COR-L47 (cell line): ENCODE measurements at places on chromosomes 16 and 17.

- DNase-seq, result no peak
Observed at GRCh38 chr17:80871341-80871740, 120.3 kb upstream of the CHMP6 start.

DNA sequence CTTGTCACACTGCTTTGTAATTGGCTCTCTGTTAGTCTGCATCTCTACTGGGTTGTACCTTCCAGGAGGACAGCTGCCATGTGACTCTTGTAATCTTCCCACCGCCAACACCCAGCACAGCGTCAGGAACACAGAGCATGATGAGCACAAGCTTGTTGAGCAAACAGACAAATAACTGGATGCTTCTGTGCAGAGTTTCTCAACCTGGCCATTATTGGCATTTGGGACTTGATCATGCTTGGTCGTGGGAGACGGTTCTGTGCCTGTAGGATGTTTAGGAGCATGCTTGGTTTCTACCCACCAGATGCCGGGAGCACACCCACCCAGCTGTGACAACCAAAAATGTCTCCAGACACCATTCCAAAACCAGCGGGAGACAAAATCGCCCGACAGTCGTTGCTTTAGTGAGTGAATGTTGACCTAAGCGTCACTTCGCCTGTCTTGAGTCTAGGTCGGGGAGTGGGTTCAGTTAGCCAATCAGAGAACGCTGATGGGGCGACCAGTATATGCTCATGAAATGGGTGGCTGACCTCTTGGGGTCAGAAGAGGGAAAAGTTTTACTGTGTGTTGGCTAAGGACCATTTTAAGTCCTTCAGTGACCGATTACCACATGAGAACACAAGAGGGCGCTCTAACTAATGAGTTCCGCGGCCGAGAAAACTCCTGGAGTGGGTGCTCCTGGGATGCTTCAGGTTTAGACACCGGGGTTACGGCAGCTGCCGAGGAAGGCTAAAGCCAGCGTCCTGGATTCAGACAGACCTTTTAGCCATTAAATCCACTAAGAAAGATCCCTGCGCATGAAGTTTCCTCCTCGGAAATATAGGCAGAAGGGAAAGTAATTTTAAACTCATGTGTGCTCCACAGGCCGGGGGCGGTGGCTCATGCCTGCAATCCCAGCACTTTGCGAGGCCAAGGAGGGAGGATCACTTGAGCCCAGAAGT, 57.8 kb upstream of the TEX2 start:
- DNase-seq, result peak; percentile 73

DNA sequence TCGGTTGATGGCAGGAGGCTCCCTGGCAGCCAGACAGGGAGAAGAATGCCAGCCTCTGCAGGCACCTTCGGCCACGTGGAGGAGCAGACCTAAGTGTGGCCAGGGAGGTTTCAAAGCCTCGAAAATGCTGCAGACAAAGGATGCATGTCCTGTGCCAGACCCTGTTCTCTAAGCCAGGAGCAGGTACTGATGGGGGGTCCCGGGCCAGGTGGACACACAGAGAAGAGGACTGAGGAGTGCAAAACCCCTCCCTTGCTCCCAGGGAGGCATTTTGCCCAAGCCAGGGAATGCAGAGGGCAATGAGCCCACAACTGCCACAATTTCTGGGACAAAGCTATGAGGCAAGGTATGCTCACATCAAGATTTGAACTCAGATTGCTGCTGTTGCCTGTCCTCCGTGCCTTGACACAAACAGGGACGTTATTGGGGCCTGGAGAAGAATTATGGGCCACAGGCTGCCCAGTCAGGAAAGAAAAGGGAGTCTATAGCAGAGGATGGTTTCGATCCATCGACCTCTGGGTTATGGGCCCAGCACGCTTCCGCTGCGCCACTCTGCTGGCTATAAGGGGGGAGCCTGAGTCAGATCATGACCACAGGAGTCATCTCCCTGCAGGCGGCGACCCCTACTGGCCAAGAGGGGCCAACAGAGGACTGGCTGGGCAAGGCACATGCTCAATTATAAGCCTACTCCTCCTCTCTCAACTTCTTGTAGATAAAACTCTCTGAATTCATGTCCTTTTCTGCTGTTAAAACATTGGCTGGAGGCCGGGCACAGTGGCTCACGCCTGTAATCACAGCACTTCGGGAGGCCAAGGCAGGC, 25.1 kb upstream of the FOXK2 start:
- DNase-seq, result peak; percentile 86

- DNase-seq, result no peak
Observed at GRCh38 chr17:60361889-60362288, 30.0 kb downstream of the USP32 start.

DNA sequence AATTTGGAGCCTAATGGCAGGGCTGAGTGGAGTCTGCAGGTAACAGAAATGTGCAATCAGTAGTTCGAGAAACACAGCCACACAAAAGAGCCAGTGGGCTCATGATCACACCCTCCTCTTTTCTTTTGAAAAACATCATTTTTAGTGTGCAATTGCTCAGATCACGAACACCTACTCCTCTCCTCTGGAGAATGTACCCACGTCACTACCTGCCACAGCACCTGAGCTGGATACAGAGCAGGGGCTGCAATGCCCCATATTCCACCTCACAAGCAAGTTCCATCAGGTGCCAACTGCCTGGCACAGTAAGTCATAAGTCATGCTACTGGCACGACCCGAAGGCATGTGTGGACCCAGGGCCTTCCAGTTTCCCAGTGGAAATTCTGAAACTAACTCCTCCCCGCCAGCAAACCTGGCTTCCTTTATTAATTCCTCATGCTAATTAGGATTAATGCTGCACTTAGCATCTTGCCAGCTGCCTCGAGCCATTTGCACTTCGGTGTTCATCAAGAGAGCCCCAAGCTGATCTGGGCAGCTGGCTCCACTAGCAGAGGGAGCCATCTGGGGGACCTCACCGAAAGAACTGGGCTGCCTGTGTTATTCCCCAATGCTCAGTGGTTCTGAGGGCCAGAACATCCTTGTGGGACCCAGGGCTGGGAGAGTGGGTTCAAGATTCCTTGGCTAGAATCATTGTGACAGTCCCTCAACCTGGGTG, 2.4 kb downstream of the CACNG4 start:
- no peak for DNase-seq

DNA sequence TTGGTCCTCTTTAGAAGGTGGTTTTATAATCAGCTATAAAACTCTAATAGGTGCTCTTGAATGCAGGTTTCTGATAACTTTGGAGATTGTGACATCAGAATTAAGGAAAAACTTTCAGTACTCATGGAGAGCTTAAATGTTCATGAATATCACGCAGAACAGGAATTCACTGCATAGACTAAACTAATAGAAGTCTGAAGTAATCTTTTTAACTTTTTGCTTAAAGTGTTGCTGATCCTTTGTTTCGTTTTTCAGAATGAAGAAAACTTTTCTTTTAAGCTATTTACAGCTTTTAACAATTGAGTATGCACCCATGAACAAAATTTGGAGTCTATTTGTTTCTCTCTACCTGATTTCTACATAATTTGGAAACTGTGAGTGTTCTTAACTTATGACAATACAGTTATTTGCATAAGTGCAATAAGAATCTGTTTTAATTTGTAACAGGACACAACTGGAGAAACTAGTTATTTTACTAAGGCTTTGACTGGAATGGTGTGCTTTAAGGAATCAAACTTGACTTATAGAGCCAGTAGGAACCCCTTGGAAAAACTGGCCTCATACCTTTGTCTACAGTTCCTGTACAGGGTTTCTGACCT, 17.0 kb upstream of the TRIM25 start:
- no peak for DNase-seq

GRCh38 chr17:34465789-34466188, 102.8 kb upstream of the CCL1 start:
- no peak for DNase-seq

DNA sequence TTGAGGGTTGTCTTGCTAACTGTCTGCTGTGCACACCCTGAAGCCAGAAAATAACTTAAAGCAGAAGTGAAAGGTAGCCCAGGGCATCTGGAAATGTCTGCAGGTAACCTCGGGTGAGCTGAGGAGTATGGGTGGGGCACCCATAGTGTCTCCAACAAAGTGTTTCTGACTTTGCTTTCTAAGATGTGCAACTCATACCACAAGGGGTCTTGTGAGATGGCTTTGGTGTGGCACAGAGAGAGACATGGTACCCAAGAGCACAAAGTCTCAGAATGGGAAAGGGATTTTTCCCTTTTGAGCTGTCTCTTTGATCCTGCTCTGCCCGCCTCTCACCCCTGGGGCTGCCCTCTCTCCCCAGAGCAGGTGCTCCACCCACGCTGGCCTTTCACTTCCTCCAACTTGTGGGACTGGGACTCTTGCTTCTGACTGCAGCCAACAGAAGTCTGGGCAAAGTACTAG, 6.9 kb downstream of the CHD9 start:
- no peak for DNase-seq

GRCh38 chr17:76390003-76390421, 5.6 kb downstream of the SPHK1 start:
- no peak for DNase-seq

GRCh38 chr16:88784074-88784855, 755 bp downstream of the PIEZO1 start:
- DNase-seq, result no peak

- DNase-seq, result no peak
Observed at GRCh38 chr17:36945959-36946725, 2.6 kb upstream of the AATF start.

- peak; percentile 30 for DNase-seq
Observed at GRCh38 chr17:3870871-3871306, 22.0 kb downstream of the CAMKK1 start.

- DNase-seq, result no peak
Observed at GRCh38 chr16:67406111-67406971, 9.9 kb downstream of the ZDHHC1 start.
